ENCODE measurements at places on chromosomes 3 and 15. TPM values are rescaled to one million over a fixed set of nuclear protein-coding genes. Genes with fewer than 3 reads are reported as not detected.

Gene TRPM1
- not detected for total RNA-seq

GRCh38 chr15:76138436-76138835 is 78.7 kb downstream of the TMEM266 start:
- DNase-seq = no peak

Gene EXD1
- total RNA-seq = not detected

DNA sequence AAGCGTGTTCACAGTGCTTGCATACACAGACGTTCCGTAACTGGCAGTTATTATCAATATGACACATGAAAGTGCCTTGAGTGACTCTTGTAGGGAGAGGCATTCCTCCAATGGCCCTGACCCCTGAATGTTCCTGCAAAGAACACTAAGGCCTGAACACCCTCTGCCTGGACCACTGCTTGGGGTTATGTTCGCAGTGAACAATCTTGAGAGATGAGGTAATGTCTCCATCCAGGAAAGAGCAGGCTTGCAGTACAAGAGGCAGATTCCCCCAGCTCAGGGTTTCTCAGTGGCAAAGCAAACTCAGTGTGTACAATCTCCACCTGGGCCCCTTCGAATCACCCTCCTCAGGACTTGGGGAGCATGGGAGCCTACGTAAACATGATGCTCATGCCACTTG is 324.6 kb downstream of the MAGI1 start:
- DNase-seq = no peak

Gene RASA2
- 13.2 TPM for total RNA-seq

DNA sequence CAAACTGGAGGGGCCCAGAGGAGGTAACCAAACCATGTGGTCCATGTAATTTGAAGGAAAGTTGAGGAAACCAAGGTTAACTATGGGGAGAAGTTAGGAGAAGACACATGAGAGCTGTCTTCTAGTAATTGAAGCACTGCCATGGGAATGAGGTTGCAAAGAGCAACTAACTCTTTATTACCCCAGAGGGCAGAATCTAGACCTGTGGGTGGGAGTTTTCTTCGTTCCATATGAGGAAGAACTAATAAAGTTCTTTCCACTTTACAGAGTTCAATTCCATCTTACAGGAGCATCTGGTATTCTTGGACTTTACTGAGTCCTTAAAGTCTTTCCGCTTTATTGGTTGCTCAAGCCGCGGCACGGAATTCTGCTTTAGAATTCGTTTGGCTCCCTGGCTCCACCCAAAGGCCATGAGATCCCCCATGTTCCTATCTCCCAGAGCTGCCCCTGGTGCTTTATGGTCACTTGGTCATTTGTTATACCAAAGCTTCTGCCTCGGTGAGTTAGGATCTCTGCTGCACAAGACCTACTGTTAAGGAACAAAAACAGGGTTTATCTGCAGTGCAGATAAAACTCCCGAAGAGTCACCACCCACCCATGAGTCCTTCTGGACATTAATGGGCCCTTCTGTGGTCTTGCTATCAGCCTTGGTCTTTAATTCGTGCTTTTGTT is 89.5 kb upstream of the UMPS start:
- no peak for DNase-seq

GRCh38 chr15:70741107-70741531 is 22.2 kb downstream of the UACA start:
- no peak for DNase-seq

Gene NXPE3
- total RNA-seq = 29.1 TPM

- no peak for DNase-seq
Measured at GRCh38 chr15:82062479-82063454, 16.9 kb upstream of the MEX3B start.

- DNase-seq = no peak
Measured at GRCh38 chr3:33425453-33425852, 14.8 kb downstream of the UBP1 start.

- DNase-seq = no peak
Measured at GRCh38 chr3:154023148-154023547, 98.0 kb upstream of the ARHGEF26 start.
